ENCODE measurements at places on chromosomes 5 and 9.

GRCh38 chr9:99265691-99266090, 43.6 kb downstream of the SEC61B start:
- no peak for DNase-seq

DNA sequence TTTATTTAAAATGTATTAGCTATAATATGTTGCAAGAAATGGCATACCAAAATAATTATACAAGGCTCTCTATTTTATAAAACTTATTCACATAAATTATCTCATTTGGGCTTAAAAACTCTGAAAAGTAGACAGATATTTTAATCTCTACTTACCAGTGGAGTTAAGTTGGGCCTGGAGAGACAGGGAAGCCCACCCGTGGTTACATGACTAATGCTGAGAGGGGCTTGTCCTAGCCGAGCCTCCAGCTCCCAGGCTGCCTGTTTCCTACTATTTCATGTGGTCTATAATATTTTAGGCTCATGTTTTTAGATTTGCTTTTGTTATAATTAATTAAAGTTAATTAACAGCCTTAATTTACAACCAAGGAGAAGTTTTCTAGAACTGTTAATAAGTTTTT, 20.9 kb upstream of the ASPN start:
- no peak for DNase-seq

DNA sequence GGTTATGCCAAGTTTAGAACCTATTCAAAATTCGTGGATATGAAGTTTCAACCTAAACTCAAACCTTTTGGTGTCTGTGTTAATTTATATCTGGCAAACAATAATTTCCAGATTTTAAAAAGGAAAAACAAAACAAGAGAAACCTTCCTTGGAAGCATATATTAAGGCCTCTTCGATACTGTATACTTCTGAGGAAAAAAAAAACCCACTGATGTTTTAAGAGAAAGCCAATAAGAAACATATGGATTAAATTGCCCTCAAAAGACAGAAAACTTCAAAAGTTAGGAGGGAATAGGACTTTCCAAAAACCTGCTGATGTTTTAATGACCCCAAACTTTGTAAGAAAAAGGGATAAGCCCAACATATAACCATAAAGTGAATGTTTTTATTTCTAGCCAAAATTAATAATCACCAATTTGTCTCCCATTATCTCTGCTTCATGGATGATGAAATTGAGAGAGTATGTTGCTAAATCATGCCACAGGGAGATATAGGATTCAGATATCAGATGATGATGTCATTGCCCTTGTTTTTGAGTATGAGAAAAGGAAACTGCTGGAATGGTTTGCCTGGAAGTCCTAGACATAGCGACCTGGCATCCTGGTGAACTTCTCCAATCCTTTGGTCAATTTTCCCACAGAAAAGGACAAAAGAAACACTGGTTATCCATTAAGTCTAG, 423.9 kb downstream of the DMRT2 start:
- DNase-seq: no peak

DNA sequence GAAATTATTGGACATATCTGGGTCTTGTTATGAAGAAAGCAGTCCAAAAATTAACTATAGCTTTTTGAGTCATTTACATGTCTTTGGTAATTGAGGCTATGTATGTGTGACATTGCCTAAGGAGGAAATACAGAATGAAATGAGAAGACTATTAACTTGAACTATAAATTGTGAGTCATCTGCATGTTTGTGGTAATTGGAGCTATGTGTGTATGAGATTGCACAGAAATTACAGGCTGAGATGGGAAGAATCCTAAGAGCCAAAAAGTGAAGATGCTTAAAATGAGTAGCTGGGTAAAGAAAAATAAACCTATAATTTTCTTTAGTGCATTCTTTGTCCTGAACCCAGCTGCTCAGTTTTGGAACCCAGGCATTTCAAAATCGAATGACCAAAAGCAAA, 747.6 kb upstream of the EDIL3 start:
- peak; percentile 2 for DNase-seq
